ENCODE measurements at places on chromosomes 6 and 20.

GRCh38 chr20:57315976-57316480 is 13.6 kb upstream of the SPO11 start:
- DNase-seq: no peak

DNA sequence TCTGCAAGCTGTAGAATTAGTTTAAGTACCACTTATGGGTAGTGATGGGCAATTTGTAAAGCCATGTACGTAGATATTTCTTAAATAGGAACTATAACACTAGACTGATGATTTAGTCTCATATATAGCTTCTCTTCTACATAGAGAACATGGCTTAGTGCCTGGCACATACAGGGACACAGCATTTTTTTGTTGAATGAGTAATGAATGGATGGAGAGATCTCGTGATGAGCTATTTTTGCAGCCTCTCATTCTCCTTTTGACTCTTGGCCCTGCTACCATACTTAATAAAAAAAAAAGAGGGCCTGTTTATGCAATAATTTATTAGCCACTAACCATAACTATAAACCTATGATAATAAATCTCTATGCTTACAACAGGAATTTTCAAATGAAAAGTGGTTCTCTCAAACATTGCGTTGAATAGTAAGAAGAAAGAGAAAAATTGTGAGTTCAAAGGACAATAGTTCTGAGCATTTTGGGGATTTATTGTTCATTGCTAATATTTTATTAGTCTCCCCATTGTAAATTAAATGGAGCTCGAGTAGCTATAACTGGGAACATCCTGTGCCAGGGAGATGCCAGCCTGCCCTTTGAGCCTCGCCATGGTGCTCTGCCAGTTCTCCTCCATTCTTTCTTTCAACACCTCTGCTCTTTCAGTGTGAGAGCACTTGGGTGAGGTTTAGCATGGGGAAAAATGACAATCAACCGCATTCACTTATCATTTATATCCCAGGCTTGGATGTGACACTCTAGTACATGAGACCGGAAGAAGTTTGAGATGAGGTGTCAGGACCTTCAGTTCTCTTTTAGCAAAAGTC is 14.7 kb upstream of the RCAN2 start:
- DNase-seq: no peak

DNA sequence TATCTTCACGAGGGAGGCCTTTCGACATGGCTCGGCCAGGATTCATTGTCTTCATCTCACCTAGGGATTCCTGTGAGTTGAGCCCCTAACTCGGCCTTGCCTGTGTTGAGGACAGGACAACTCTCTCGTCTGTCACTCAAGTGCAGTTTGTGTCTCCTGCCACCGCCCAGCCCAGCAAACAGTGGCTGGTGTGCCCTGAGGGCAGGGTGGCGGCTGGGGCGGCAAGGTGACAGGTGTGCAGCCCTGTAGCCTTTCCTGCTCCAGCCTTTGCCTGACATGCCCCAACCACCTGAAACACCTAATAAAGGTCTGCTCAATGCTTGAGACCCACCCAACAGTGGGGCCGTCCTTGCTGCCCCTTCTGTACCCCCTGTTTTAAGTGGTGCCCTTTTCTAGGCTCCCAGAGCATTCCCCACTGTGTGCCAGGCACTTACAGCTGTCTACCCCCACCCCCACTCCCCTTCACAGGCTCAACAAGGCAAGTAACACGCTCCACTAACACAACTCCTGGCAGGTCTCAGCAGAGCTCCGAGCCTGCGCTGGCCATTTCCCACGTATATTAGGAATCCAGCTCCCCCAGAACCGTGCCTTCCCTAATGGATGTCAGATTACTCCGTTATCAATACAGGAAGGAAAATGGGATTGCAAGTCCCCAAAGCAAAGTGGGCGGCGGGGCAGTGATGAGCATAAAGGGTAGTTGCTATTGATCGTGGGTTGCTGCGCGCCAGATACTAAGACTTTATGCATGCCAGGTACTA is 17.7 kb downstream of the GFRA4 start:
- DNase-seq: no peak

DNA sequence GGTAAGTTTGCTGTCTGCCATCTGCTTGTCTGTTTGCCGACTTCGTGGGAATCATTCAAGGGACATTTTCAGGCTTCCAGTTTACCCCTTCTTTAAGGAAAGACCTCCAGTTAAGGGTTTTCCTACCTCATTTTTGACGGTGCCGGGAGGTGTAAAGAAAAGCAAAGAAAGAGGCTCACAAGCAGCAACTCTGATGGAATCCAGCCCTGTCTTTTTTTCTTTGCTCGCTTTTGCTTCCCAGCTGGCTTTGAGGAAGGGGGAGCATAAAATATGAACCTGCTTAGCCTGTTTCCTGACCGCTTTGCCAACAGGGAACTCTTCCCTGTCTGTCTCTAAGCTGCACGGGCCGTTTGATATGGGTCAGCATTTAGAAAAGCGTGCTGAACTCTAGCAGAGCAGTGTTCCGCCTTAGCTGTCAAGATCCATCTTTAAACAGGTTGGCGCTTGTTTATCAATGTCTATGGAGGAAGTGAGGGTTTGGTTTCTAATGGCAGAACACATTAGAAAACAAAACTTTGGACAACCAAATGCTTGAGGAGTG is 13.8 kb downstream of the SYTL3 start:
- DNase-seq: no peak

DNA sequence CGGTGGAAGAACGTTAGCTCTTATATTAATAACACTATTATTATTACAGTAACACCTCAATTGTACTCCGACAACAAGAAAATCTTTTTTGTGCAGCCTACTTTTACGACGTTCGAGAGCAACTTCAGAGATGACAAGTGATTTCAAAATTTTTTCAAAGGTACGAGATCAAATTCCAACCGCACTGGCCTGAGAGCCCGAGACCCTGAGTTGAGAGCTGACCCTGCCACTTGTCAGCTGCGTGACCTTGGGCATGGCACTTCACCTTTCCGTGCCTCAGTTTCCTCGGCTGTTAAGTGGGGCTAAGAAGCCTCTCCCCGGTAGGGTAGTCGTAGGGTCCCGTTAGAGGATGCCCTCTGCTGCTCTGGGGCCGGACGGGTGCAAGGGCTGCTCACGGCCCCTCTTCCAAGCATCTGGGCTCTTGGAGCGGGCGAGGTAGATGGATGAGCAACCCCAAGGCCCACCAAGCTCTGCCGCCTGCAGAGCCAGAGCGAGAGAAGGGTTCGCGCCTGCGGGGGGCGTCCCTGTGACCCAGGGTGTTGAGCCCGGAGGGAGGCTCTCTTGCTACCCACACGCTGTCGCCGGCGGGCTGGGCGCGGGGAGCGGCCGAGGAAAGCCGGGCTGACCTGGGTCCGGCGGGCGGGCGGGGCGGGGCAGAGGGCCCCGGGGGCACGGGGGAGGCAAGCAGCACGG is 510 bp downstream of the NDRG3 start:
- no peak for DNase-seq

DNA sequence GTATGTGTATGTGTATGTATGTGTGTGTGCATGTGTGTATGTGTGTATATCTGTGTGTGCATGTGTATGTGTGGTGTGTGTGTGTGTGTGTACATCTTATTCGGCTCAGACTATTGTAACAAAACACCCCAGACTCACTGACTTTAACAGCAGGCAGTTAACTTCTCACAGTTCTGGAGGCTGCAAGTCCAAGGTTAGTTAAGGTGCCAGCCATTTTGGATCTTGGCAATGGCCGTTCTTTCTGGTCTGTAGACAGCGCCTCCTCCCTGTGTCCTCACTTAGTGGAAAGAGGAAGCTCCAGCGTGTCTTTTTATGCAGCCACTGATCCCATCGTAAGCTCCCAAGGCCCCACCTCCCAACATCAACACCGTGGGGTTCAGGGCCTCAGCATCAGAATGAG is 128.3 kb upstream of the THBS2 start:
- no peak for DNase-seq

DNA sequence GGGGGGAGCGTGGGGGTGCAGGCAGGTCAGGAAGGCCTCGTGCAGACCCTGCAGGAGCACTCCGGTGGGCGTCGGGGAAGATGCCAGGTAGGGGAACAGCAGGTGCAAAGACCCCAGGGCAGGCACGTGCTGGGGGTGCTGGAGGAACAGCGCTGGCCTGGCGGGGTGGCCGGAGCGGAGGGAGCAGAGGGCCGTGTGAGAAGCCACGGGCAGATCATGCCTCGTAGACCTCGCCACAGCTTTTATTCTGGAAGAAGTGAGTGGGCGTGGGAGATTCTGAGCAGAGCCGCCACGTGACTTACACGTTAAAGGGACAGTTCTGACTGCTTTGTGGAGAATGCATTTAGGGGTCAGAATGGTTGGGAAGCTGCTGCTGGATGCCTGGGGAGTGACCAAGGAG is 9.3 kb downstream of the NTSR1 start:
- DNase-seq: no peak

DNA sequence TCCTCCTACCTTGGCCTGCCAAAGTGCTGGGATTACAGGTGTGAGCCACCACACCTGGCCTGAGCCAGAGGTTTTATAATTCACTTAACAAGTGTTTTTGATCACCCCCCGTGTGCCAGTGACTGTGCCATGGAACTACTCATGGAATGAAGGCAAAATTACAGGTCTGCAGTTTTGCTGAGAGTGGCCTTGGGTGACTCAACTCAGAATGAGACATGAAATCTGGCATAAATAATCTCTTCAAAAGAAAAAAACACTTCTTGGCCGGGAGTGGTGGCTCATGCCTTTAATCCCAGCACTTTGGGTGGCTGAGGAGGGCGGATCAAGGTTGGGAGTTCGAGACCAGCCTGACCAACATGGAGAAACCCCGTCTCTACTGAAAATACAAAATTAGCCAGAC is 166.9 kb upstream of the SALL4 start:
- no peak for DNase-seq

Data from MV-4-11 (cell line).